ENCODE measurements at places on chromosomes 12 and 14.

- no peak for DNase-seq
Measured at GRCh38 chr12:25041006-25041741, 92.3 kb upstream of the BCAT1 start.

DNA sequence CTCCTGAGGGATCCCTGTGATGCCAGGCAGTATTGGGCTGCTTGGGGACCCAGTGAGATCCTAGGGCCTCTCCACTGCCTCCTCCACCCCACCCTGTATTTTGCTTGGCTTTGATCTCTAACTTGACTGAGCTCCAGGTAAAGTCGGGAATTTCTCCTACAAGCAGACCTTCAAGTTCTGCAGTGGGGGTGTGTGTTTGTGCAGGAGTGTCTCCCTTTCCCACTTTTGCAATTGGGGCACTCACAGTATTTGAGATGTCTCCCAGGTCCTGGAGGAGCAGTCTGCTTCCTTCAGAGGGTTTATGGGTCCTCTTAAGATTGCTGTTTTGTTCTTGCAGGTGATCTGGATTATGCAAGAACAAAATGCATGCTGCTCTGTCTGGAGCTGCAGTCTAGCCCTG, 68.9 kb downstream of the ALG10B start:
- DNase-seq = no peak

GRCh38 chr14:102545461-102546265, 36.1 kb upstream of the ANKRD9 start:
- DNase-seq = no peak

GRCh38 chr14:36588788-36589187, 6.4 kb upstream of the NKX2-8 start:
- DNase-seq = no peak

GRCh38 chr12:123114304-123115083, 36.4 kb downstream of the PITPNM2 start:
- no peak for DNase-seq

- DNase-seq = no peak
Measured at GRCh38 chr14:70567791-70568190, 32.7 kb downstream of the MED6 start.

DNA sequence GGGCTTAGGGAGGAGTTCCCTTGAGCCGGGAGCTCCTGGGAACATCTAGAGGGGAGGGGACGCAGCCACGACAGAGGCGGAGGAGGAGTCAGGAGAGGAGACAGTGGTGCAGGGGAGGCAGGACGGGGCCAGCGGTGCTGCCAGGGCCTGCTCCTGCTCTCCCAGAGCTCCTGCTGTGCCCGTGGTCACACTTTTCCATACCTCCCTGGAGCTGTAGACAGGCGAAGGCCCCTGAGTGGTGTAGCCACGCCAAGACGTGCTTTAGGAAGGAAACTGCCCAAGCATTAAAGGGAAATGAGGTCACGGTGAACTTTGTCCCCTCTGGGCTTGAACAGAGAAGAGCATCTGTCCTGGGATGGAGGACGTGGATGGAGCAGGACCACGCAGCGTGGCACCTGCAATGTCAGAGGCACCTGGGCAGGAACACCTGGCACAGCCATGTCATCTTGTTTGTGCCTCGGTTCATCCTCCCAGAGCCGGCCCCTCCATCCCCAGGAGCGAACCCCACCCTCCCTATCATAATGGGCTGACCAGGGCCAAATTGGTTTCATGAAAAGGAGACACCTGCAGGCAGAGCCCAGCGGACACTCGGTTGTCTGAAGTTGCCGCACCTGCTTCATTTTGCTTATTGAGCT, 239.5 kb upstream of the SFSWAP start:
- DNase-seq = no peak

DNA sequence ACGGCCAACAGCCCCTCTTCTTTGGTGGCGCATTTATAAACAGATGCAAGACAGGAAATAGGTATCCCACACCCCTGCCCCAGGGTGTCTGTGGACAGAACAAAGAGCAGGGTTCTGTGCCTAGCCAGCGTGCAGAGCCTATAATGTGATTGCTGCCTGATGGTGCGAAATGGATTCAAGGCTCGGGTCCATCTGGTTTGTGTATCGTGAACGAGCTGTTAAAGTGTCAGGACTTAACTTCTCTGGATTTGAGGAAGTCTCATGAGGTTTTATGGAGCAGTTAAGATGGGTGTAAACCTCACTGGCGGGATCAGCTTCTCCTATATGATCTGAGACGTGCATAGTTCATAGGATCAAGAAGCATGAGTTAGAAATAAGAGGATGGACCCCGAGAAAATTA, 388.7 kb upstream of the TBX3 start:
- no peak for DNase-seq

GRCh38 chr12:107590413-107590812, 95.2 kb upstream of the PWP1 start:
- DNase-seq = no peak

GRCh38 chr14:100102156-100102785, 37.0 kb downstream of the EVL start:
- no peak for DNase-seq

All from activated T-cell treated with anti-CD3 and anti-CD28 coated beads for 48 hours (primary cell).